ENCODE measurements at places on chromosomes 2 and 18.

DNA sequence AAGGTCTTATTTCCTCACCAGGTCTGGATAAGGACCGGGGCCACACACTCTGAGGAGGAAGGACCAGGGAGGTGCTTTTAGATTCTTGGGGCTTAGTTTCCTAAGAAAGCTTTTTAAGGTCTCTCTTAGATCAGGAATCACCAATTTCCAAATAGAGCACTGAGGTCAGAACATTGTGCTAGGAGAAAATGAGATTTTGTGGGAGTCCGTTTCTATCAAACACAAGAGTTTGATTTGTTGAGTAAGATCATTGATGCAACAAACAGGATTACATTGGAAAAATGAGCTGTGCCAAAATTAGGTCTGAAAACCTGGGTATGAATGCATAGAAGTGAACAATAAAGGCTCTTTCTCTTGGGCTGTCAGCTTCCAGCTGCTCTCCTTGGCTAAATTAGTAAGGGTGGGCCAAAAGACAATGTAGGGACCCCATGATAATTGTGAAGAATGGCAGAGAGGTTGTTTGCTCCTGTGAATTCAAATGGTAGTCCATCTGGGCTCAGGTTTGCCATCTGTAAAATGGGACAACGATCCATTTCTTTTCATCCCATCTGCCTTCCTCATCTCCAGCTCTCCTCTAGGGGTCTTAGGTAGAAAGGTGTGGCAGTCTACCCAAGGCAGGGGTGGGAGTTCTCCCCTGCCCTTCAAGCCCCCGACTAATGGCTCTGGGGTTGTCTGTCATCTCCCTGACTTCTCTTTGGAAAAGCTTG, 20.0 kb downstream of the IGFBP2 start:
- DNase-seq = no peak

DNA sequence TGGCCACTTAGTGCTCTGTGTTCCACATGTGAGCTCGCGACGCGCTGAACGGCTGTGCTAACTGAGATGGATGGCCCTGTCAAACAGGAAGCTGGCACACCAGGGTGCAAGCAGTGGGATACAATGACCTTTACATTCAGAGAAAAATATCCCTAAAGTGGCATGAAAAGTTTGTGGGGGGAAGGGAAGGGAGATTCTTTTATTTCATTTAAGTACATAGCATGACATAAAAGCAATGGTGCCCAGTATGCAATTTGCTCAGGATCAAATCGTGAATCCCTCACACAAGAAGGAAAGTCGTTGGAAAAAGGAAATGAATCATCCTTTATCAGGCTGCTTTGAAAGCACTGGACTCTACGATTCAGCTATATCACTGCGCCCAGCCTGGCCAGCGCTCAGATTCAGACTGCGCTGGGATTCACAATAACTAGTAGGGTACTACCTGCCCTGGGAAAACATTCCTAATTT, 26.0 kb downstream of the SATB2 start:
- DNase-seq = no peak

DNA sequence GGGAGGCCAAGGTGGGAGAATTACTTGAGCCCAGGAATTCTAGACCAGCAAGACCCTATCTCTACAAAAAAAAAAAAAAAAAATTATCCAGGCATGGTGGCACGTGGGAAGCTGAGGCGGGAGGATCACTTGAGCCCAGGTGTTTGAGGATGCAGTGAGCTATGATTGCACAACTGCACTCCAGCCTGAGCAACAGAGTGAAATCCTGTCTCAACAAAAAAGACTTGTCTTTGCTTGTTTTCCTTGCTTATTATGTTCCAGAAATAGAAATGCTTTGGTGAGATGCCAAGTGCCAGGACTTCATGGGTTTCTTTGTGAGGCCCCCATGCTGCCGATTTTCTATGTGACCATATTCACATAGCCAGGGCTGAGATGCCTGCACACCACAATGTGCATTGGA, 9.0 kb downstream of the DCDC2C start:
- no peak for DNase-seq

DNA sequence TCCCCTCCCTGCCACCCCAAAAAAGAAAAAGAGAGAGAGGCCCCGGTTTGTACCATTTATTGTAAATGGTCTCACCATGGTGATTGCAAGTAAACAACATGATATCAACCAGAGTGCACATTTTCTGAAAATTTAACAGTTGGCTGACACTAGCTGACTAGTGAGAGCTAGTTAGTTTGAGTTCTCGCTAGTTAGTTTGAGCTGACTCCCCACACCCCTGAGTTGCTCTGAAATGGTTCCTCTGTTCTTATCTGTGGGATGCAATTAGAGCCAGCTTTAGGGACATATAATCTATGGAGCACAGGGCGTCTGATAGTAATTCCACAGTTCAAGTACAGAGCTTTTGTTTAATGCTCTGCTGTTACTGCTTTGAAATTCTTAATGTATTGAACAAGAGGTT, 13.1 kb downstream of the CASP10 start:
- no peak for DNase-seq

DNA sequence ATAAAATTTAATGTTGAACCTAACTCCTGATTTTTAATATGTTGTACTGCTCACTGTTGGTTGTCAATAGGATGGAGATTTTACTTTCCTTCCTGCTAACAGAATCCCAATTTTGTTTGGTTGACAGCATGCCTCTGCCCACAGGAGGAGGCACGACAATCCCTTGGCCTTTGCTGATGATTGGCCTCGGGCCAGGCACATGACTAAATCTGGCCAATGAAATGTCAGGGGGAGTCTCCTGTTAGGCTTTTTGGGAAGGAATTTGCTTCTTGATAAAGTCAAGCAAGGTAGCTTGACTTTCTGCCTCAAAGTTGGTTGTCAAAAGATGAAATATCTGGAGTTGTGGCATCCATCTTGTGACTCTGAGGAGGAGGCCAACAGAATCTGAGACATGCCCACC, 6.8 kb upstream of the TGFA start:
- DNase-seq = no peak

DNA sequence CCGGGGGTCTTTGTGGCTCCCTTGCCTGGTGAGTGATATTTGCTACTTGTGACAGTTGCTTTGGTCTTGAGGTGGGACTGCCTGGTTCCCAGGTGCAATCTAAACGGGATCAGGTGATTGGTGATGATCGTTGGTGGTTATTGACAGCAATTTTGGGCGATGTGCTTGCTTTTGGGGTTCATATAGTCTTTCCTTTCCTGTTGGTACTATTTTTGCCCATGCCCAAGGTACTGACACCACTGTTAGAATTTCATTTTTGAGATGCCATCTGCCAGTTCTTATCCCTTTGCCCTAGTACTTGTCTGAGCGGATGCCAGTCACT, 573 bp downstream of the WDR7 start:
- DNase-seq = peak; percentile 19

DNA sequence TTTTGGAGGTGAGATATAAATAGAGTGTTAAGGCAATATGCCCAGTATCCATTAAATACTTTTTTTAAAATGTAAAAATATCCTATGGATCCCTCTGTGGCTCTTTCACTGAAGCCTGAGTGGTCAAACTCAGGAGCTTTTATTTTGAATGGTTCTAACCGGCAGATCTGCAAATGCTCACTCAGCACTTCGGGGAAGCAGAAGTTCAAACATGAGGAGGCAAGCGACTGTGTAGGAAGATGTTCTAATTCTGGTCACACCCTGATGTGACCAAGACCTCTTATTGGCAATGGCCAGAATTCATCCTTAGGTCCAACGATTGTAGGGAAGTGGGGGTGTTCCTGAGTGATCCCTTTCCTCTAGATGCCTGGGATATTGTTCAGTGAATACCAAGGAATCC, 168.8 kb downstream of the CDCA7 start:
- DNase-seq = no peak

DNA sequence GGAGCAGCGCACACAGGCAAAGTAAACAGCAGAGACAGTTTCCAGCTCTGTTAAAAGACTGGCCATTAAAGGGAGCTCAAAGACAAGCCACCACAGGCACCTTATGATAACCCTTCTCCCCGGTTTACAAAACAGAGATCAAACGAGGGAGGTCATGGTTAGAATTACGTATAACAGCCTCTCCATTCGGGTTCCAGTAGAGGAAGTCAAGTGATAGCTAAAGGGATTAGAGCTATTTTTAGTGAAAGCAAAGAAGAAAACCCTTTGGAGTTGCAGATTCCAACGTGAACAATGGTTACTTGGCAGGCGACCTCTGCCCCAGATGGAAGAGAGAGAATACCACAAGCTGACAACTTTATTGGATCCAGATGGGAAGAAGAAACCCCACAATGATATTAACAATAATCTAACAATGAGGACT, 31.2 kb upstream of the EDAR start:
- no peak for DNase-seq

DNA sequence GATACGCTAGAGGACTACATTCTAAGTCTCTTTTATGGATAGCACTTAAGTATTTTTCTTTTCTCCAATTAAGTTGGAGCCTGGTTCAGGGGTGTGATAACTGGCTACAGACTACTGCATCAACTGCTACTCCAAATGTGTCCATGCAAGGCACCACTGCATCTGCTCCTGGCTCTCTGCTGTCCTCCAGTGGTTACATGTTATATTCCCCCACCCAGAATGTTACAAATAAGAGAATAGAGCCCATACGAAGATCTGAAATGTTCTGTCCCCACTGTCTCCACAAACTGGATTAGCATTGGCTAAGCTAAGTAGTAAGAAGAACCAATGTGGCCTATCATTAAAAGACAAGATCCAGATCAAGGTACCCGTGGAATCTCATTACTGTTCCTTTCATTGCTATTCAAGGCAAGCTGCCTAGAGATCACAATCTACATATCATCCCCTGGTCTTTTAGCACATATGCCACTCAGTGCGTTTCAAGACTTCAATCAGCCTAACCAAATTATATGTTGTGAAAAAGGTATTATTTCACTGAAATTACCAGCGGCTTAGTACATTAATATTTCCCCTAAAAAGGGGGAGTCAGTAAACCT, 308.3 kb upstream of the SLC8A1 start:
- DNase-seq = peak; percentile 64

GRCh38 chr2:149331023-149331400, 625 bp downstream of the LYPD6 start:
- no peak for DNase-seq

DNA sequence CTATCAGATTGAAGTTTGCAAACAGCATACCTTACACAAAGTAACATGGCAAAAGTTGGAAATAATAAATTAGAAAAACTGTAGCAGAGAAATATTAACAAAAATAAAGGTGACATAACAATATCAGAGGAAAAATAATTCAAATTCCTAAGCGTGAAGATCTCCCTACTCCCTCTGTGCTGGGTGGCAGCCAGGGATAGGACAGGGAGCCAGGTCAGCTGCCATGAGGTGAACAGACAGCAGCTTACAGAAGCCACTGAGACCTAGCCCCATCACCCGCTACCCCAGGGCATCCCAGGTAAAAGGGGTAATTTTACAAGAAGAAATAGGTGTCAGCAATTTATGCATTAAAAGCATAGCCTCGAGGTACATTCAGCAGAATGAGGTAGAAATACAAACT, 423.8 kb upstream of the HS6ST1 start:
- no peak for DNase-seq

GRCh38 chr2:174070281-174070680, 105.1 kb upstream of the SP3 start:
- no peak for DNase-seq

DNA sequence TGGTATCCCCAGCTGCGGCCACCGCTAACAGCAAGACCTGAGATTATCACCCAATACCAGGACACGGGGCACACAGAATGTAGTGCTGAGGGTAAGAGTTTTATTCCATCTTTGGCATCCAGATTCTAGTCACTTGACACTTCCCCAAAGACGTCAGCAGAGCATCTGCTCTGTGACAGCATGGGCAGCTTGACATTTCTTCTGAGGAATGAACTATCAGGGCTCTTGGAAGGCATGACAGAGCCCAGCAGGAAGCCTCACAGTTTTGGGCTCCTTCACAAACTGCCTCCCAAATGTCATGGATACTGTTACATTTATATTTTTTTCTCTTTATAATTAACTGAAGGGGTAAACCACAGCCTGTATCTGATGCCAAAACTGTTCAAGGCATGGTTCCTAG, 1010.7 kb downstream of the TDRD15 start:
- DNase-seq = peak; percentile 46

DNA sequence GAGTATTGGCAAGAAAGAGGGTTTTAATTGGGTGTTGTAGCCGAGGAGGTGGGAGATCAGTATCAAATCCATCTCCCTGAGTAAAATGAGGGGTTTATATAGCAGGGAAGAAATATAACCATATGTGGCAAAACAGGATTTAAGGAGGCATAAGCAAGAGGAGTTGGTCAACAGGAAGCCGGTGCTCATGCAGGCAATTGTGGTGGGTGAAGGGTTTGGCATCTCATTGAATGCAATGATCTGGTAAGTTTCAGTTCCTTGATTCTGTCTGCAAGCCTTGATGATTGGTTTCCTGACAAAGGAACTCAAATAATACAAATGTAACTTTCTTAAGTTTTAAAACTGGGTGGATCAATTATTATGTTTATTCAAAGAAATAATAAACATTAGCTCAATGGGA, 564.4 kb upstream of the LINC00305 start:
- DNase-seq = no peak

DNA sequence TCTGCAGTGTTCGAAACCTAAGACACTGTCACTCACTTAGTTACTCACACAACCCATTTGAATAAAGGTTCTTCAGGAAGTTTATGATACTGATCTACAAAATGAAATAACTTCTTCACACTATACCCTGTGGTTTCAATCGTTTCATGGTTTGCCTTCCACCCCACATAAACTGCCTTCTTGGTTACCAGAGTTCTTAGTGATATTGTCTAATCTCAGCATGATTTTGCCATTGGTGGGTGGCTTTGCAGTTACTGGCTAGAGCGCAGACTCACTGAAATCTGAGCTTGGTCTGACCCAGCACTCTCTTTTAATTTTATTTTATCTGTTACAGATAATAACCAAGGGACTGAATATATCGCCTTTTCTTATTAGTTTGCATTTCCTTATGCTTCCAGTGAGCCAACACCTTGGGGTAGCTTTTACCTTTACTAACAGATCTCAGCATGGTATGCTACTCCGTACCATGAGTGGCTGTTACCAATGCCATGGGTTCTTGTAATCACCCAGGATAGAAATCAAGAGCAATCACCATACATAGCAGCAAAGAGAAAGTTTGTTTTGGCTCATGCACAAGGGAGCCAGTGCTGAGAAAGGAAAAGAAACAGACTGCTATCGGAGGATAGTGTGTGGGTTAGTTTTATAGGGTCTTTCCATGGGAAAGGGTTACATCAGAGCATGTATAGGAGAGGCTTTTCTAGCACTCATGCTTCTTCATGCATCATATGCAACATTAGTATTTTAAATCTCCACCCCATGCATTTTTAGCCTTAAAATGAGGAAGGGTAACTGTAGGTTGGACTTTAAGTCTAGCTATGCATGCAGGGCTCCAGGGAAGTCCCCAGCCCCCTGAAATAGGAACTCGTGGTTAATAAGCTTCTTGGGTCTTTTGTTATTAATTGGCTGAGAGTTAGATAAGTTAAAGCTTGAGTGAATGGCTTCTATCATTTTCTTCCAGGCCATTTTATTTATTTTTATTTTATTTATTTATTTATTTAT, 33.3 kb downstream of the ANXA4 start:
- DNase-seq = no peak

- DNase-seq = peak; percentile 14
Measured at GRCh38 chr2:97740590-97741182, 27.3 kb downstream of the ZAP70 start.

- no peak for DNase-seq
Measured at GRCh38 chr2:231384970-231385369, 10.5 kb upstream of the B3GNT7 start.

GRCh38 chr2:119694470-119694844, 15.5 kb downstream of the TMEM177 start:
- DNase-seq = no peak

All from cerebellar cortex (tissue), 1 donor.